Activated CD4-positive, alpha-beta memory T cell treated with anti-CD3 and anti-CD28 coated beads for 36 hours (primary cell): ENCODE measurements at places on chromosomes 5 and 9. TPM values are rescaled to one million over a fixed set of nuclear protein-coding genes. Genes with fewer than 3 reads are reported as not detected.

DNA sequence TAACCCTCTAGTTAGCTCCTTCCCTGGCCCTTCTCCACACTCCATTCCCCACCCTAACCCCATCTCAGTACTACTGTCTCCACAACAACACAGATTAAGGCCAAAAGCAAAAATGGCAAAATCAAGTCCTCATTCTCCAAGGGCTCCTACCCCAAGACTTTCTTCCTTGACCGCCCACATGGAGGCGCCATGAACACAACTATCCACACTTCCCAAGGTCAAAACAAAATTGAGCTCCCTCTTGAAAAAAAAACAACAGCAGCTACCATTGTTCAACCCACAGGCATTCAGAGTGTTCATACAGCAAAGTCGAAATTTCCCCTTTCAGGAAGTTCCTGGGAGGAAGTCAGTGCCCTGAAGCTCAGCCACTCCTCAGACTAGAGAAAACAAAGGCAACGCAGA, 54.4 kb downstream of the GNAQ start:
- DNase-seq: peak; percentile 72
- peaks cover 51% of the 10 kb centered on the region for H3K4me1 ChIP-seq
- H3K27me3 ChIP-seq: no peaks in the 10 kb centered on the region
- H3K4me3 ChIP-seq: no peak overlapping the region
- H3K27ac ChIP-seq: peak overlapping the region; percentile 31

DNA sequence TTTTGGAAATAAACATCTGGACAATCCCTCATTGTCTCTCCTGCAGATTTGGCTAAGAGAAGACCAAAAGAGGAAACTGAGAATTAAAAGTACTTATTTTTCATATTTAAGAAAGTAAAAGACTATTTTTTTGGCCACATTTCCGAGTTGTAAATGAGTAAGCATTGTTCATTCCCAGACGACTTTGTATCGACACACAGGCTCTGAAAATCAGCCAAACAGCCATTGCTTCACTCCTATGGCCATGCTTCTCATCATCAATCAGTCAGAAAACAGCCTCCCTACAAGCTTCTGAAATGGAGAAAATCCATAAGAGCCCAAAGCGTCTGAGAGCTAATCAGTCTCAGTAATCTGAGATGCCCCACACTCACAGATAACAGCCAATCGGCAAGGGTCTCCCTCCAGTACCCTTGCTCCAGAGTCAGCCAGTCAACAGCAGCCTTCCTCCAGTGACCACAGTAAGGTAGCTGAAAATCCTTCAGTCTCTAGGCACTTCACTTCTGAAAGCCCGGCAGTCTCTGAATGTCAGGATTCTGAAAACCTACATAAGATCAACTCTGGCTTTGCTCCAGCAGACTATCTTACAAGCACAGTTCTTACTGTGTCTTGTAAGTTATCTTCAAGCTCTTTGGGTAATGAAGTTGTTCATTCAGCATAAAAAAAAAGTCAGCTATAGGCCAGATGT, 30.9 kb downstream of the CDO1 start:
- DNase-seq: no peak
- no peaks in the 10 kb centered on the region for H3K36me3 ChIP-seq
- no peak overlapping the region for H3K4me3 ChIP-seq
- H3K27me3 ChIP-seq: peaks cover 39% of the 10 kb centered on the region
- H3K4me1 ChIP-seq: no peaks in the 10 kb centered on the region

DNA sequence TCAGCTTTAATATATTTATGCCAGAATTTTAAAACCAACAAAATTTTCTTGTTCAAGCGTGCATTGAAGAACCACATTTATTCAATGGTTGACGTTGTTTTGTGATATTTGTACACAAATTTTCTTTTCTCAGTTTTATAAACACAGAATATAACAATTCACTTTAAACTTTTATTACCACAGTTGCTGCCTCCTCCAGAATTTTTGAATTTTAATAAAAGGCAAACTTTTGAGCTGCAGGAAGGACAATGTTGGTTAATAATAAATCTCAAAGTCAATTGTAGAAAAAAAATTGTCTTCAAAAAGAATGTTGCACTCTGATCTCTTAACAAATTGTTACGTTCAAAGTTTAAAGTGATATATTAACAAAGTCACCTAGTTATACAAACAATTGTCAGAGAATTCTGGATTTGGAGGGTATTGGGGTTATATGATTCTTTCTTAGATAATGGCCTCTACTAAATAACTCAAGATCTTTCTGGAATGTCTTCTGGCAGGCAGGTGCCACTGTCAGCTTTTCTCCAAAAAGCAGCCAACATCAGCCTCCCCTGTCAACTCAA, 60.5 kb downstream of the BAAT start:
- H3K4me1 ChIP-seq: no peaks in the 10 kb centered on the region
- no peak for DNase-seq
- no peak overlapping the region for H3K4me3 ChIP-seq
- H3K36me3 ChIP-seq: no peaks in the 10 kb centered on the region
- H3K27ac ChIP-seq: no peak overlapping the region

DNA sequence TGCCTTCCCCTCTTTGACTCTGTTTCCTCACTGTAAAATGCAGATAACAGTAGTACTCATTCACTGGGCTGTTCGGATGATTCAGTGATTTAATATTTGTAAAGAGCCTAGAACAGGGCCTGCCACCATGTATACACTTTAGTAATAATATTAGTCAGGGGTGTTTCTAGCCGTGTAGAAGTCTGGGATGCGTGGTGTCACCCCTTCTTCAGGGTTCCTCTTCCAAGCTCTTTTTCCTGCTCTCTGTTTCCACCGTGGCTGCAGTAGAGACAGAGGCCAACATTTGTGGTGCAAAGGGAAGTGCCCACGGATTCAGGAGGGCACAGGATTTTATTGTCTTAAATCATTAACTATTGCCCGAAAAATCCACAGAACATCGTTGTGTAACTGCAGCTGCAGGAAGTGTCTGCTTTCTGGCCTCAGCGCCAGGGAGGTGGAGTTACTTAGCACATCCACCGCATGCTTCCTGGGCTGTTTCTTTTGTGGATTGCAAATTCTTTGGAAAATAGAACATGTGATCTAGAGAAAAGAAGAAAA, 61.7 kb downstream of the TRIO start:
- H3K4me1 ChIP-seq: no peaks in the 10 kb centered on the region
- H3K27ac ChIP-seq: no peak overlapping the region
- no peaks in the 10 kb centered on the region for H3K36me3 ChIP-seq
- no peak overlapping the region for H3K4me3 ChIP-seq
- peaks cover 18% of the 10 kb centered on the region for H3K27me3 ChIP-seq

DNA sequence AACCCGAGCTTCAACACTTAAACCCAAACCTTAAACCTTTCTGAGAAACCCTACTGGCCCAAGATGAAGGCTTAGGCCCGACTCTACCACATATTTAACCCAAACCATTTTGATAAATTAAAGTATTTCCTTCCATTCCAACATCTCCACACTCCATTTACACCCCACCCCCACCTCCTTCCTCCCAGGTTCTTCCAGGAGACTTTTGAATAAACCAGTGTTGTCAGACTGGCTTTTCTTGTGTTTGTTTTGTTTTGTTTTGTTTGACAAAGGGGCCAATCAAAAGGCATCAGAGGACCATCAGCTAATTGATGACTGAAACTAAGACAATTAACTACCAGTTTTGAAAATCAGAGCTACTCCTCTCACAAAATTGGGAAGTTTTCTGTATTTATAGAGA, 4.6 kb upstream of the ZNF608 start:
- H3K27me3 ChIP-seq: peaks cover 31% of the 10 kb centered on the region
- H3K27ac ChIP-seq: no peak overlapping the region
- H3K4me1 ChIP-seq: peaks cover 6% of the 10 kb centered on the region
- no peak for DNase-seq
- H3K4me3 ChIP-seq: no peak overlapping the region

GRCh38 chr5:143318270-143318669, 85.2 kb downstream of the NR3C1 start:
- peaks cover 5% of the 10 kb centered on the region for H3K36me3 ChIP-seq
- DNase-seq: no peak
- H3K27me3 ChIP-seq: no peaks in the 10 kb centered on the region
- no peak overlapping the region for H3K4me3 ChIP-seq
- no peak overlapping the region for H3K27ac ChIP-seq

GRCh38 chr9:123438321-123438720, 82.3 kb downstream of the CRB2 start:
- no peak overlapping the region for H3K4me3 ChIP-seq
- no peaks in the 10 kb centered on the region for H3K4me1 ChIP-seq

DNA sequence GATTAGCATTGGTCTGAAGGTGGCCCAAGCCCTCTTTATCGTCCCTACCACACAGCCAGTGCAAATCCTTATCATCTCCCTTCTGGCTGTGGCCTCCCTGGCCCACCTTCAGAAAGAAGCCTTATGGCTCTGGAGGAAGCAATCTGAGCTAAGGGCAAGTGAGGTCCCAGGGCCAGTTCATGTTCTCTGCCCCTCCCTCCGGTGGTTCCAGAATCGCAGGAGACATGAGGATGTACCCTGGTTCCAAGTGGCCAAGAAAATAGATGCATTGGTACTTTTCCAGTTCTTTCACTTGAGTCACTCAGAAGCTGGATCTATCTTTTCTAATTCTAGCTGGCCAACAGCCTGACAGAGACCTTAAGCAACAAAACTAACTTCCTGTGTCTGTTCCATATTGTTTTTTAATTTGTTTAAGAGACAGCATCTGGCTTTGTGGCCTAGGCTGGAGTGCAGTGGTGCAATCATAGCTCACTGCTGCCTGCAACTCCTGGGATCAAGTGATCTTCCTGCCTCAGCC, 60.7 kb downstream of the LHFPL2 start:
- DNase-seq: no peak
- H3K4me3 ChIP-seq: no peak overlapping the region
- H3K36me3 ChIP-seq: no peaks in the 10 kb centered on the region
- H3K4me1 ChIP-seq: no peaks in the 10 kb centered on the region
- H3K27me3 ChIP-seq: peaks cover 13% of the 10 kb centered on the region

DNA sequence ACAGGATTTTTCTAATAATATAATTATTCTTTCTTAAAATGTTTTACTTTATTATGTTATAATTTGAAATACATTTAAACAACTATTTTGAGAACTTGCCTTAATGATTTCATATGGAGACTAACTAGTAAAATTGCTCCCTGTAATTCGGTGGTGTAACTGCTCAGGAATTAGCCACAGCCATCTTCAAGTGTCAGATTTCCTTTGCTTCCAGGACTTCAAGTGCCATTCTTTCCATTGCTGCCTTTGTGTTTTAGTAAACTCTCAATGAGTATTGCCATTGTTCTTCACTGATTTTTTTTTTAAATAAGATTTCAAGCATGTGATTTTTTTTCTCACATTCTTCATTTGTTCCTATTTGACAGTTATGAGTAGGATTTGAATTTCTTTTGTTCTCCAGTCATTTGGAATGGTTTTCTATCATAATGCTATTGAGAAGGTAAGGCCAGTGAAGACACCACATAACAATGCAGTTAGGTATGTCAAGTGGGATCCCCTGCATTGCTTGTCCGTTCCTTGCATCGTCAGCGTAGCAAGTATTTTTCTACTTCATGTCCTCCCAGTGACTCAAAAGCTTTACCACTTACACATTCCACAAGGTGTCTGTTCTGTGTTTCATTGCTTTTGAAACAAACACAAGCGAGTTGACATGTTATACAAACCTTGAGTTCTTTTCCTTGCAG, 83.7 kb downstream of the LNPEP start:
- no peak for DNase-seq
- H3K27me3 ChIP-seq: no peaks in the 10 kb centered on the region
- H3K36me3 ChIP-seq: peaks cover 37% of the 10 kb centered on the region
- no peak overlapping the region for H3K27ac ChIP-seq
- H3K4me1 ChIP-seq: peaks cover 12% of the 10 kb centered on the region

DNA sequence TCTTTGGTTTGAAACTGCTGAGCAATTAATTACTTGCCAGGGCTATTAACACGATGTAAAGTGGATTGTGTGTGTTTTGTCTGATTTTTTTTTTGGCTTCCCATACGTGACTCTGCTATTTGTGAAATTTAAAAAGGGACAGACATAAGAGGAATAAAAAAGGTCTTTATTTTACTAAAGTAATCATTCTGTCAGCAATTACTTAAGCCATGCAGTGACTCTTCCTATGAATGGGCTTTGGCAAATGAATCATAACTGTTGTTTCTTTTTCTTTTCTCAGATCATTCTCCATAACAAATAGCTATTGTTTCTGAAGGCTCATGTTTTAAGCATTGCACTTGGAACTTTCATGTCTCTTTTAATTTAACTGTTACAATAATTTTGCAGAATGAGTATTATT, 461.3 kb upstream of the RORB start:
- no peak for DNase-seq
- H3K36me3 ChIP-seq: no peaks in the 10 kb centered on the region
- no peak overlapping the region for H3K27ac ChIP-seq
- peaks cover 1% of the 10 kb centered on the region for H3K4me1 ChIP-seq
- H3K4me3 ChIP-seq: no peak overlapping the region
- no peaks in the 10 kb centered on the region for H3K27me3 ChIP-seq

DNA sequence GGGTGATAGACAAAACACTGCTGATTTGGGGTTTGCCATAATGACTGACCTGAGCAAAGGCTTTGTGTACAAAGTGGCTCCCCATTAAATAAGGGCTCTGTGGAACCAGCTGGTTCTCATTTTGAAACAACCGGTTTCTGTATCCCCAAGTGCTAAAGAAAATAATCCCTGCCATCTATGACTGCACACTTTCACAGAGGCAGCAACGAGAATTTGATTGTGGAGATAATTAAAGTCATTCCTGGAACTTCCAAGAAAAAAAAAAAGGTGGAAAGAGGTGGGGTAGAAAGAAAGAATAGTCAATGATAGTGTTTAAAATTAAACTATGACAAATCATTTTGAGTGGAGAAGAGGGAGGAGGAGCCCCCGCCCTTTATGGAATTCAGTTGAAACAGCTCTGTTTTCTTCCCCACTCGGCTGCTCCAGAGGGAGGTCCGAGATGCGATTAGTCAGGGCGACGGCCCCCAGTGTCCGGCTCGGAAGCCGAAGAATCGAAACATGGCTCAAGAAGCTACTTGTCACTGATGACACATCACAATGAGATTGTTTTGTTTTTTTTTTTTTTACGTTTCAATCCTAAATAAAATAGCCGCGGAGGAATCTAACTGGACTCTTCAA, 38.4 kb downstream of the EBF1 start:
- no peak overlapping the region for H3K4me3 ChIP-seq
- peaks cover 32% of the 10 kb centered on the region for H3K27me3 ChIP-seq
- H3K4me1 ChIP-seq: peaks cover 2% of the 10 kb centered on the region
- no peaks in the 10 kb centered on the region for H3K36me3 ChIP-seq

- no peaks in the 10 kb centered on the region for H3K27me3 ChIP-seq
- no peaks in the 10 kb centered on the region for H3K4me1 ChIP-seq
- no peak overlapping the region for H3K27ac ChIP-seq
- DNase-seq: no peak
Observed at GRCh38 chr9:98654247-98654646, 54.5 kb downstream of the GABBR2 start.

DNA sequence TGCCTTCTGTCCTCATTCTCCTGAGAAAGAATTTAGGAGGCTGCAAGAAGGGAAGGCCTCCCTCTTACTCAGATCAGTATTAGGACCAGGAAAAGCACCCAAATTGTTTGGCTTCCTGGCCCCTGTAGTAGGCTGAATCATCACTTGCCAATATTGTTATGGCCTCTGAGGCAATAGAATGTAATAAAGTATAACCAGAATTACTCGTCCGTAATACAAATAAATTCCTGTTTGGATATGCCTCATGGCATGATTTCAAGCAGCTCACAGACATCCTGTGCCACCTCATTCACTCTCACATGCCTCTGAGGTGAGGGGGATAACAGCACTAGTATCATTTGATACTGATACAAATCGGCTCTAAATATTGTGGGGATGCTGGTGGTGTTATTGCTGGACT, 427.3 kb downstream of the ISL1 start:
- no peaks in the 10 kb centered on the region for H3K36me3 ChIP-seq
- H3K4me1 ChIP-seq: no peaks in the 10 kb centered on the region
- H3K27ac ChIP-seq: no peak overlapping the region
- H3K27me3 ChIP-seq: no peaks in the 10 kb centered on the region
- no peak overlapping the region for H3K4me3 ChIP-seq

PCDHB5 gene
- not detected for total RNA-seq

TUBB4B gene
- 320 TPM for total RNA-seq

OLFML2A gene
- not detected for total RNA-seq

RHOBTB3 gene
- total RNA-seq: 0.75 TPM
